ENCODE measurements at places on chromosomes 13 and 19.

DNA sequence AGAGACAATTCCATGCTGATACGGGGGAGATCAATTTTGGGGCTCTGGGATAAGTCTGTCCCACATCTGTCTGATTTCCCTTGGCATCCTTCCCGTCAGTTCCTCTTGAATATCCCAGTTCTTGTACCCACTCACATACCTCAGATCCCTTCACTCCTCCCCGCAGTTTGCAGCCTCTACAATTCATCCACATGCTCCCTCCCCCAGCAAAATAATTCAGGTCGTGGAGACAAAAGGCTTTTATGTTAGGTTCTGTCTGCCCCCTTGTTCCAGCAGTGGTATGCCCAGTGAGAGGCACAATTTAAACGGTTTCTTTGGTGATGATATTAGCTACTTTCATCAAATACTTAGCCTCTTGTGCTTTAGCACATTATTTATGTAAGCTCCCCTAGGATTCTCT, 9.6 kb downstream of the RPS16 start:
- DNase-seq = no peak

- DNase-seq = no peak
Observed at GRCh38 chr13:25167382-25168174, 4.5 kb downstream of the AMER2 start.

DNA sequence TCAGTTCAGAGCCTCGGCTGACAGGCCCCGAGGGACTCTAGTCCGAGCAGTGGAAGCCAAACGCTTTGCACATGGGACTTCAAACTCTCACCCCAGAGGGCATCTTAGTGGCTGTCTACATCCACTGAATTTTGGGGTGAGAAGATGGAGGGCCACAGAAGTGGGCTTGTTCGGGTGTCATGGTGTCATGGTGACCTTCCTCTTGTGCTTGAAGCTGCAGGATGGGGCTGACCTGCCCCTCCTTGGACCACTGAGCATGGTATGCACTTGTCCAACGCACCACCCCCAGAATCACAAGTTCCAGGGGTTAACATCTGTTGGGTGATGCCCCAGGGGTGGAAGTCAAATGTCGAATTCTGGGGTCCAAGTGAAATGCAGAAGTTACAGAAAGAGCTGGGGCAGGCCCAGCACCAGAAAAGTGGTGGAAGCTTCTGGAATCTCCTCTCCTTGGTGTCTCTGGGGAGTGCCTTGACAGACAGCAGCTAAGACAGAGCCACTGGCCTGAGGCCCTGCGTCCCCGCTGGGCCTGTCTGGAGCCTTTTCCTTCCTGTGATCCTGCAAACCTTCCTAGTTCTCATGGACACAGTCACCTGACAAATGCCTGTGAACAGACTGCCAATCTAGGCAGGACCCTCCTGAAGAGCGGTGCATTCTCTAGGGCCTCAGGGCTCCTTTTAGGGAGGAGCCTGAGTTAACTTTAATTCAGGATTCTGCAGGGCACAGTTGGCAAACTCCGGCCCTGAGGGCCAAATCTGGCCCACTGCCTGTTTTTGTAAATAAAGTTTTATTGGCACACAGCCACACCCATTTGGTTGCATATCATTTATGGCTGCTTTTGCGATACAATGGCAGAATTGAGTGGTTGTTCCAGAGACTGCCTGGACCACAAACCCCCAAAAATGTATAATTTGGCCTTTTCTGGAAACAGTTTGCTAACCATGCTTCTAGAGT, 65.1 kb upstream of the RANBP3 start:
- DNase-seq = no peak

- DNase-seq = no peak
Observed at GRCh38 chr13:106455190-106455589, 80.3 kb downstream of the EFNB2 start.

DNA sequence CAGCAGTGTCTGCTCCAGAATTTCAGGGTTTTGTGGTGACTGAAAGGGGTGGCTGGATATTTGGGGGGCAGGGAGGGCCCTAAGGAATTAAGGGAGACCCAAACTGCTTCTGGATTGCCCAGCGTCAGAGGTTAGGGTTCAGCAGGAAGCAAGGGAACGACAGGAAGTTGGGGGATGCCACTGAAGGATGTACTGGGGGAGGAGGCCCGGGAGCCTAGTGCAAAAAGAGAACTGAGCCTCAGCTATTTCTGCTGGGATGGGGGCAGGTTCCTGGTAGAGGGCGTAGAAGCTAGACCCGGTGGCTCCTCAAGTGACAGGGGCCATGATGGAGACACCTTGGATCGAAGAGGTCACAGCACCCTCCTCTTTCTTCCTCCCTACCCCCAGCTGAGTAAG, 1.1 kb downstream of the CYP2S1 start:
- no peak for DNase-seq

GRCh38 chr13:49567491-49567890, 17.9 kb downstream of the RCBTB1 start:
- DNase-seq = no peak

DNA sequence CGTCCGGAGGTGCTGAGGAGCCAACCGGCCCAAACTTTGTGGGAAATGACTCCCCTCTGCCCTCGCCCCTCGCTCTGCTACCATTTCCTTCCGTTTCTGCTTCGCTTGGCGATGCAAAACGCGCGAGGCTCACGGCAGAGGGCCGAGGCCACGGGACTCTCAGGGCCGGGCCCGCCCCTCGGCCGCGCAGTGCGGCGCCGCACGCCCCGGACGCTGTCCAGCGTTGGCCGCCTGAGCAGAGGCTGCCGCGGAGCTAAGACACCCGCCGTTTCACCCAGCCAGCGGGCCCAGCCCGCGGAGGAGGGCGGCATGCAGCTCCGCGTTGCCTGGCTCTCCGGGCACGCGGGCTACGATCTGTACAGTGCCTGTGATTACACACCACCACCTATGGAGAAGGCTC, 2.1 kb upstream of the ZNF578 start:
- DNase-seq = no peak

- no peak for DNase-seq
Observed at GRCh38 chr19:16824658-16825311, 4.4 kb upstream of the SIN3B start.

GRCh38 chr19:3270902-3271301, 46.4 kb downstream of the CELF5 start:
- DNase-seq = peak; percentile 58

GRCh38 chr13:73162912-73163911, 104.4 kb downstream of the KLF5 start:
- DNase-seq = no peak

DNA sequence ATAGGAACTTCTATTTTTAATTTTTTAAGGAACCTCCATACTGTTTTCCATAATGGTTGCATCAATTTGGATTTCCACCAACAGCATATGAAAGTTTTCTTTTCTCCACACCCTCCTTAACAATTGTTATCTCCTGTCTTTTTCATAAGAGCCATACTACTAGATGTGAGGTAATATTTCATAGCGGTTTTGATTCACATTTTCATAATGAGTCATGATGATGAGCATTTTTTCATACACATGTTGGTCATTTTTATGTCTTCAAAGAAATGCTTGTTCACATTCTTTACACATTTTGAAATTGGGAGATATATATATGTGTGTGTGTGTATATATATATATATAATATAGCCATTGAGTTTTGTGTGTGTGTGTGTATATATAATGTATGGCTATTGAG, 420.3 kb upstream of the PCDH9 start:
- no peak for DNase-seq

- no peak for DNase-seq
Observed at GRCh38 chr19:54035215-54036178, 28.2 kb downstream of the VSTM1 start.

- DNase-seq = no peak
Observed at GRCh38 chr19:3790941-3791340, 4.8 kb upstream of the MATK start.

DNA sequence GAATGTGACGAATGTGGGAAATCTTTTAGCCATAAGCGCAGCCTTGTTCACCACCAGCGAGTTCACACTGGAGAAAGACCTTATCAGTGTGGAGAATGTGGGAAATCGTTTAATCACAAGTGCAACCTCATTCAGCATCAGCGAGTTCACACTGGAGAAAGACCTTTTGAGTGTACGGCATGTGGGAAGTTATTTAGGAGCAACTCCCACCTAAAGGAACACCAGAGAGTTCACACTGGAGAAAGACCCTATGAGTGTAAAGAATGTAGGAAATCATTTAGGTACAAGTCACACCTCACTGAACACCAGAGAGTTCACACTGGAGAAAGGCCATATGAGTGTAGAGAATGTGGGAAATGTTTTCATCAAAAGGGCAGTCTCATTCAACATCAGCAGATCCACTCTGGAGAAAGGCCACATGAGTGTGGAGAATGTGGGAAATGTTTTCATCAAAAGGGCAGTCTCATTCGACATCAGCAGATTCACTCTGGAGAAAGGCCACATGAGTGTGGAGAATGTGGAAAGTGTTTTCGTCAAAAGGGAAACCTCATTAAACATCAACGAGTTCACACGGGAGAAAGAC, 7.6 kb downstream of the ZNF776 start:
- no peak for DNase-seq

DNA sequence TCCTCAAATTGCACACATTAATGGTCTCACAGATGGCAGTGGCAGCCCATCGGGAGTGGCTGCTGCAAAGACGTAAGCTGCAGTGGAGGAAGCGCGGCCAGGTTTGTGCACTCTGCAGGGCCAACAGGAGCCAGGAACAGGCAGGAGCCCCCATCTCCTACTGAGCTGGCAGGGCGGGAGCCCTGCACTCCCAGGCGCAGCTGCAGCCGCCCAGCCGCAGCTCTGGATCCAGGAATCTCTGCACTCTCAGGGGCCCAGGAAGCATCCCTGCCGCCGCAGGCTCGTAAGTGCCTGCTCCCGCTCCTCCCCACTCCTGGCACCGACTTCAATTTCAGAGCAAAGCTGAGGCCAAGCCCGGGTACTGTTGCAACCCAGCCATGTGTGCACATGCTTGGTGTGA, 37.5 kb downstream of the ANKRD27 start:
- no peak for DNase-seq

DNA sequence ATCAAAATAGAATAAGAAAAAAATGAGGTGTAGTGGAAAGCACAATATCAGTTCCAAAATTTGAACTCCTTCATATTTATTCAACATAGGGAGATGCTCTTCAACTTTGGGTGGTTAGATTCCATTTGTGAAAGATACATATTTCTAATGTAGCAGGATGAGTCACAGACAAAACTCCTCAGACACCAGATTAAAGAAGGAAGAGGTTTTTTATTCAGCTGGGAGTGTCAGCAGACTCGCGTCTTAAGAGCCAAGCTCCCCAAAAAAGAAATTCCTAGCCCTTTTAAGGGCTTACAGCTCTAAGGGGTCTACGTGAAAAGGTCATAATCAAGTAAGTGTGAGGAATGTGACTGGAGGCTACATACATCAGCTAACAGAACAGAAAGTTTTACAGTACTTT, 6.8 kb upstream of the ZNF765 start:
- DNase-seq = no peak

DNA sequence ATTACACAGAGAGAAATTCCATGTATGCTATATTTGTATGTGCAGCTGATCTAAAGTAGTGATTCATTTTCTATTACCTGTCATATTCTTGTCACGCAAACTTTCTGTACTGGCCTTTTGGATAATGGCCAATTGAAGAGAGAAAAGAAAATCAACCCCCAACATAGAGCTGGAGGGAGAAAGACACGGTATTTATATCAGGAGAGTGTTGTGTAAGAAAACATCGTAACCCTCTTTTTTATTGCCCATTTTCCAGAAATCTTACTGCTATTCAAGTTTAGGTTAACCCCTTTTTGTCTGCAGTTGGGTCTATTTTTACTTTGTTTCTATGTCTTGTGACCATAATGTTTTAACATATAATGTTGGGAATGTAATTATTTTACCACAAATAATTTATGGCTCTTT, 27.9 kb downstream of the DGKH start:
- no peak for DNase-seq

GRCh38 chr13:97475011-97475410, 41.0 kb downstream of the RAP2A start:
- DNase-seq = no peak

GRCh38 chr13:37216331-37216730, 110.9 kb upstream of the CSNK1A1L start:
- DNase-seq = no peak

- no peak for DNase-seq
Observed at GRCh38 chr13:23922005-23922932, 25.0 kb upstream of the C1QTNF9B start.

DNA sequence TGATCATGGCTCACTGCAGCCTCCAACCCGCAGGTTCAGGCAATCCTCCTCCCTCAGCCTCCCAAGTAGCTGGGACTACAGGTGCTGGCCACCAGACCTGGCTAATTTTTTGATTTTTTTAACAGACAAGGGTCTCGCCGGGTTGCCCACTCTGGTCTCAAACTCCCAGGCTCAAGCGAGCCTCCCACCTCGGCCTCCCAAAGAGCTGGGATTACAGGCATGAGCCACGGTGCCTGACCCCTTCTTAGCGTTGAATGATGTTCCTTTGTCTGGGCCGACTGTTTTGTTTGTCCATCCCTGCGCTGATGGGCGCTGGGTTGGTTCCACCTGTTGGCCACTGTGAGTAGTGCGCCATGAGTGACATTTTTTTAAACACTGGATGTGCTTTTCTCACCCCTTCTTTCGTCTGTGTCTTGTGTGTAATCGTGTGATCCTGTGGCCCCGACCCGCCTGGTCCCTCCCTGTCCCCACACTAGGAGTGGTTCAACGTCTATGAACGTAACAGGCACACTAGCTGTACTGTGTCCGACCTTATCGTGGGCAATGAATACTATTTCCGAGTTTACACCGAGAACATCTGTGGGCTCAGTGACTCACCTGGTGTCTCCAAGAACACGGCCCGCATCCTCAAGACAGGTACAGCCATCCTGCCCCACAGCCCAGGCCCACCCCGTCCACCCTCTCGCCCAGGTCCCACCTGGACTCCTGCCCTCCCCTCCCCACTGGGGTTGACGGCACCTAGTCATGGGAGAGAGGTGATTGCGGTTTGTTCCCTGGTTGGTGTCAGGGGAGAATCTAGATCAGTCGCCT, 15.0 kb upstream of the EMC10 start:
- peak; percentile 86 for DNase-seq

DNA sequence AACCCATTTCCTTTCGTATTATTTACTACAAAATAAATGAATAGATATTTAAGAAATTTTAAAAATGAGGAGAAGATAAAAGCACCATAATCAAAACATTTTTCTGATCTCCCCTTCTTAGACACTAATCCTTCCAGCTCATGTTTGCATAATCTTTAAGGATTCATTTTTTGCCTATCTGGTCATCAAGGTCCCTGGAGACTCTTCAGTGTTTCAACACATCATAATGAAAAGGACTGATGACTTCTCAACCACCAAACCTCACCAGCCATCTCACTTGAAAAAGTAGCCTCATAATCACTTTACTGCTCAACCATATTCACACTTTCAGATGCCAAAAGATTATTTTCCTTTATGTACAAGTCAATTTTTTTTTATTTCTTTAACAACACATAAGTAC, 80.1 kb downstream of the DCLK1 start:
- DNase-seq = no peak

- no peak for DNase-seq
Observed at GRCh38 chr19:990119-990571, 6.0 kb downstream of the WDR18 start.

- DNase-seq = no peak
Observed at GRCh38 chr13:51639171-51639570, 54.9 kb downstream of the WDFY2 start.

- no peak for DNase-seq
Observed at GRCh38 chr19:2970201-2970835, 7.0 kb upstream of the TLE6 start.
